ENCODE measurements at places on chromosomes 1 and 21.

DNA sequence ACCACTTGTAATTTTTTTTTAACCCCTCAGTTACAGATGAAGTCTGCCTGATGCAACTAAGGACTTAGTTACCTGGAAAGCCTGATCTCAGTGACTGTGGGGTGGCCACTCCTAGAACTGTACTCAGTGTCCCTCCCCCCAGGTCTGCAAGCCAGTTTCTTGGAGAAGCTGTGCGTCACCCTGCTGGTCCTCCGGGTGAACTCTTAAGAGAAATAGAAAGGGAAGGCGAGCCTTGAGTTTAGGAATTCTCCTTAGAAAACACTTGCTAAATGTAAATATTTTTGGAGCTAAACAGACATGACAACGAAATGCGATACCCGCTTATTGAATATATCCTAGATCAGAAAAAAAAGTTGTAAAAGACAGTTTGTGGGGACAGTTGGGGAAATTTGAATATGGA, 730 bp downstream of the SLC16A4 start:
- DNase-seq: no peak

- DNase-seq: no peak
Measured at GRCh38 chr1:7912145-7912544, 28.5 kb downstream of the TNFRSF9 start.

DNA sequence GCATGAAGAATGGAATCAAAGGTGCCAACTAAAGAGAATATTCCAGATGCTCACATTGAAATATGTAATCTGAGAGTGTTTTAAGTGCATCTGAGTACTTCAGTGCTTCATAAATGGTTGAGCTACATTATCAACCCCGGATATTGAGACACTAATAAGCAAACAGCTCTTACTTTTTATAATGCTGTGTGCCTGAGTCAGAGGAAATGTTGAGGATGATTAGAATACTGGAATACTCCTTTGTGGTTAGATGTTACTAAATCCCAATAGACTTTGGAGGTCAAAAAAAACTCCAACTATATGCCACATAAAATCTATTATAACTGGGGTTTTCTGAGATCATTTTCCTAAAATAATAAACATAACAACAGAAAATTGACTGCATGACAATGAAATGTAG, 12.5 kb upstream of the KCNA3 start:
- DNase-seq: no peak

DNA sequence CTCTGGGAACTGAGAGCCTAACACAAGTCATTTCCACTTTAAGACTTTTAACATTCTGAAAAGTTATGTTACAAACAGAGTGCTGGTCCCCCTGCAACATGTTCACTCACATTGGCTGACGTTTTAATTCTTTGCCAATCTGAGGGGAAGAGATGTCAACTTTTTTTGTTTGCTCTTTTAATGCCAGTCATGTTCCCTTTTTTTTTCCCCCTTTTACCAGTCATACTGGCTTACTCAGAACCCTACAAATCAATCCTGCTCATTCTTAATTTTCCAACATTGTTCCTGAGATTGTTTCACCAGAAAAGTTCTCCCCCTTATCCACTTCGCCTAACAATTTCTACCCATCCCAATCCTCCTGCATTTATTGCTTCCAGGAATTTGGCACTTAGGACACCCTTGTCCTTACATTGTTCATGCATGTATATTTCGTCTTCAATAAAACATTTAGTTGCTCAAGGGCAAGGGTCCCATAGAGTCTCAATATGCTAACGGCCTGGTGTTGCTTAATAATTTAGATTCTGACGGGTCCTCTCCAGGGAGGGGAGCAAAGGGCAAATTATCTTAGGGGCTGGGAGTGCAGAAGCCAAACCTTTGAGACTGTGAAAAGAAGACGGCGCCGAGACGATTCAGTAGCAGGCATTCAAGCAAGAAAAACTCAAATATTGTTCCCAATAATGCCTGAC, 624 bp upstream of the CR1L start:
- no peak for DNase-seq

GRCh38 chr1:61781151-61781550, 38.9 kb downstream of the PATJ start:
- no peak for DNase-seq

GRCh38 chr1:178277793-178278530, 184.1 kb downstream of the RASAL2 start:
- DNase-seq: no peak

DNA sequence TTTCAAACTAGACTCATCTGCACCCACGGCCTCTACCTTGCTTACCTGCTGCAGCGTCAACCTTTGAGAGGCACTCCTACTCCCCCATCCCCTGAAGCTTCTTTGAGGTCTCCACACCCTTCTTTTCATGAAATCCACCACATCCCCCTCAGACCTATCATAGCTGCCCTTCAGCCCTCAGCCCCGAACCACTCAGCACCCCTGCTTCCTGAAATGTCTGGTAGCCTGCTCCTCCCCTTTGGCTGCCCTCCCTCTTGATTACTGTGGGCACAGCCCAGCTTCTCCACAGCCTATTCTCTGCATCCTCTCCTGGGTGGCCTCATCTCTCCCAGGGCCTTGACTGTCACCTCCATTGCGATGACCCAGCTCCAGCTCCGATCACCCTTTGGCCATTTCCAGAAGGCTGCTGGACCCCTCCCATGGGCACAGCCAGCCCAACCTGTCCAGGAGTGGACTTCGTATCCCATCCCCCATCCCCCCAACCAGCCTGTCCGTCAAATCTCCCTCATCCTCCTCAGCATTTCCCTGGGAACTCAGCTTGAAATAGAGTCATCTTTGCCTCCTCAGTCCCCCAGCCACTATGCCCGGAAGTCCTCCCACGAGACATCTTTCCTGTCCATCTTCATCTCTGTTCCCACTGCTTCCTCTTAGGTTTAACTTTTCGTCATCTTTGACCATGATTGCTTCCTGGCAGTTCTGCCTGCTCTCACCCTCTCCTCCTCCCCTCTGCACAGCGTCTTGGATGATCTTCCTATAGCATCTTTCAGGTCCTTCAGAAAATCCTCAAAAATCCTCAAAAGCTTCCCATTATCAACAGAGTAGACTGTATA, 6.1 kb upstream of the ADORA1 start:
- DNase-seq: no peak

DNA sequence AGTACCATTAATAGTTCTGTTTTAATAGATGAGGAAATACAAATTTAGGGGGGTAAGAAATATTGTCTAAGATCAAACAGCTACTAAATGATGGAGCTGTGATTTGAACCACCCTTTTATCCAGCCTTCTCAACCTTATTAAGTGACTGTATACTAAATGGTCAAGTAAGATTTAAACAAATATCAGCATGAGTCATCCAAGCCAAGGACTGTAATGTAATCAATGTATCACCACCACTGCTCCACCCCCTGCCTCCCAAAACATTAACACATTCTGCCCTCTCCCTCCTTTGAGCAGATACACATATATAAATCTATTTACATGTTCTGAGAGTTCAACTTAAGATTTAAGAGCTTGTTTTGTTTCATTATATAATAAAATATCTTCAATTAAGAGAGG, 58.9 kb downstream of the LRRC40 start:
- no peak for DNase-seq

DNA sequence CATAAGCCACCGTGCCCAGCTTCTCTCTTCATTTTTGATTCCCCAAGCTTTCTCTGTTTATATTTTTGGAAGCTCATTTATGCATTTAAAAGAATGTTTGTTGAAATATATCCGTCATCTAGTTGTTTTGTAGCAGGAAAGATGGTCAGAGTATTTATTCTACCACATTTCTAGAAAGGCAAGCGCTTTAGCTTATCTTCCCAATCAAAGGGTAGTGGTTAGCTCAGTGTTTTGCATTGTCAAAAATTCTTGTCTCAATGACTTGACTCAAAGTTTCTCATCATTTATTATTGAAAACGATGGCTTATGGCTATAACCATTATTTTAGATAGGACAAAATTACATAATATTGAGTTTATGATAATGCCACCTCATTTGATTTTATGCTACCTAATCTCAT, 116.1 kb upstream of the ZP4 start:
- DNase-seq: no peak

- no peak for DNase-seq
Measured at GRCh38 chr1:171715813-171716251, 26.0 kb downstream of the VAMP4 start.

DNA sequence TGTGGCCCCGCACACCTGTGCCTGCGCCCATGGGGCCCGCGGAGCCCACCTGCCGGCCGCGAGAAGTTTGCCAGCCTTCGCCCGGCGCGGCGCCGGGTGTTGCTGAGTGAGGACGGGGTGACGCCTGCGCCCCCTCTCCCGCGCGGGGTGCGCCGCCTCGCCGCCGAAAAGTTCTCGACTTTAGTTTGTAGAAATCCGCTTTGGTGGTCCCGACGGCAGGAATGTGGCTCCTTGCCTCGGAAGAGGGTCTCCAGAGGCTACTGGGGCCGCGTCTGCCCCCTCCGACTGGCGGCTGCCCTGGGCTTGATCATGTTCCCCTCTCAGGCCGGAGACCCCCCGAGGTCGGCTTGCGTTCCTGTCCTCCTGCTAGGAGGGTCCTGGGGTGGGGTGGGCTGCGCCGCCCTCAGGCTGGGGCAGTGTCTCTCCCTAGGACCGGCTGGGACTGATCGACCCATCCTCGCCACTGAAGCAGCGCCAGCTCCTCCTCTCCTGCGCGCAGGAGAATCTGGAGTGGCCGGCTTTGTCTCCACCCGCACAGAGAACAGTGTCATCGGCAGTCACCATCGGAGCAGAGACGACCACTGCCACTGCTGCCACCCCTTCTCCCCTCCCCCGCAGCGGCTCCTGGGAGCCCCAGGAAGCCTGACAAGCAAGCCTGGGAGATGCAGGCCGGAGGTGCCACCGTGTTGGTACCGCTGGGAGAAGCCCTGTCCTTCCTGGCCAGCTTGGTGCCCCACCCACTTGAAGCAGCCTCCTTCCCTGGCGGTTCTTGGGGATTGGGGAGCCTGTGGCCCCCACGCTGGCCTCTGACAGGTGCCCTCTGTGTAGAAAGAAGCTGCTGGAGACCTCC, 553 bp upstream of the SLC30A2 start:
- DNase-seq: no peak

DNA sequence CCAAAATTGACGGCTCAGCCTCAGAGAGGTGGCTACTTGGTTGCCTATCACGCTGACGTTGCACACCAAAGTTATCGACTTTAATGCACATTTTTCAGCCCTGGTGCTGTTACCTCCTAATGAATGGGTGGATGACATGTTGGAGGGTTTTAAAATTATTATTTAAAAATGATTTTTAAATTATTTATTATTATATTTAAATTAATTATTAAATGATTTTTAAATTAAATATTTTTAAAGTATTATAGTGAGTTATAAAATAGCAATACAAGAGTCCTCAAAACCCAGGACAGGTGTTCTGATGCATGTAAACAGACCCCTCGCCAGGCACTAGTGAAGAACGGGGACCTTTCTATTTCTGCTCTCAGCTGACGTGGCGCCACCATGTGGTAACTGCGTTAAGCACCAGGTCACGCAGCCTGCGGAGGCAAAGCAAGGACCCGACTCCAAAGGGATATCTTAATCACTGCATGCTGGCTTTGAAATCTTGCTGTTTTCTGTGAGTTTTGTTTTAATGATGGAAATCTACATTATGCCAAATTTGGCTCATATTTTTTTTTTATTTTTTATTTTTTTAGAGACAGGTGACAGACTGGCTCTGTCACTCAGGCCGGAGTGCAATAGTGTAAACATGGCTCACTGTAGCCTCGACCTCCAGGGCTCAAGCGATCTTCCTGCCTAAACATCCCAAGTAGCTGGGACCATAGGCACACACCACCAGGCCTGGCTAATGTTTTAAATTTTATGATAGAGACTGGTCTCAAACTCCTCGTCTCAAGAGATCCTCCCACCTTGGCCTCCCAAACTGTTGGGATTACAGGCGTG, 22.6 kb downstream of the CASP9 start:
- no peak for DNase-seq

DNA sequence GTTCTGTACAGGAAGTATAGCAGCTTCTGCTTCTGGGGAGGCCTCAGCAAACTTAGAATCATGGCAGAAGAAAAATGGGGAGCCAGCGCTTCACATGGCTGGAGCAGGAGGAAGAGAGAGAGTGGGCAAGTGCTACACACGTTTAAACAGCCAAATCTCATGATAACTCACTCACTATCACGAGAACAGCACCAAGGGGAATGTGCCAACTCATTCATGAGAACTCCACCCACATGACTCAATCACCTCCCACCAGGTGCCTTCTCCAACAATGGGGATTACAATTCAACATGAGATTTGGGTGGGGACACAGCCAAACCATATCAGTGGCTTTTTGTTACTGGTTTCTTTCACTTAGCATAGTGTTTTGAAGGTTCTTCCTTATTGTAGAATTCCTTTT, 138.6 kb downstream of the SYT14 start:
- DNase-seq: no peak

DNA sequence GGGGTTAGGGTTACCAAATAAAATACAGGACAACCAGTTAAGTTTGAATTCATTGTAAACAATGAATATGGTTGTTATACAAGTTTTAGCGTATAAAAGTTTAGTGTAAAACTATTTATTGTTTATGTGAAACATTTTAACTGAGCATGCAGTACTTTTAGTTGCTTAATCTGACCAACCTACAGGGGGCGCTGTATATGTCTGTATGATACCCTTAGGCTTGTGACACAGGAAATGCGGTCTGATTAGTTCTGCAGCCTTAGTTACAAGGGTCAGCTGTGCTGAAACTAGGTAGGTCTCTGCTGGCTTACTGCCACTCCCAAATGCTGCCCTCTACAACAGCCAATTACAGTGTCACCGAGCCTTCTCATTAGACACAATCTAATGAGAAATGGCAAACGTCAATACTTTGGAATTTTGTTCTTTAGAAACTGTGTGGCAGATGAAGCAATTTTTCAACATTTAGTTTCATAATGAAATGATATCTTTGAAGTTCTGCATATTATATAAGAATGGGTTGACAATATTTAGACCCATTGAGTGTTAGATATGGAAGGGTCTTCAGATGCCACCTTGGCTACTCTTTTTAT, 56.2 kb downstream of the NTNG1 start:
- no peak for DNase-seq

DNA sequence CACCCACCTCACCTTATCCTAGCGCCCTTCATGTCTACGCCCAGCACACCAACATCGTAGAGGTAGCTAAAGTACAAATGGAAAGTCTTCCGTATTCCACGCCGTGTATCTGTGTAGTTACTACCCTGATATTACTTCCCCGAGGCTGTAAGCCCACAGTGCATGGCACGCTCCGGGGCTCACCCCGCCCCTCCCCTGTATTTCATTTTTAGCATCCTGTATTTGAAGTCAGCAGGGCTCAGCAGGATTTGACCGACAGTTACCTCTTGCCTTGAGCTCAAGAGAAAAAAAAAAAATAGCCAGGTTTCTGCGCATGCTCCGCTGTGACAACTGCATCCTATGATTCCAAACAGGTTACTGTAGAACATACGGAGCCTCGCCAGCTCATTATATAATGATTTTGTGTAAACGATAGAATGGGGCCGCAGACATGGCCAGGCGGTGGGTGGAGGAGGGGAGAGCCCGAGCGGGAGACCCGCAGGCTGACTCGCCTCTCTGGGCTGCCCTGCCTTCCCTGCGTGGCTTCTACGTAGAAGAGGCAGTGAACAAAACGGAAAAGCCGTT, 1.3 kb downstream of the ABCG1 start:
- peak; percentile 78 for DNase-seq
